ENCODE measurements at places on chromosomes 7 and 10.

GRCh38 chr10:29033311-29033940, 255.4 kb upstream of the LYZL1 start:
- H3K36me3 ChIP-seq: no peaks in the 10 kb centered on the region
- no peak for DNase-seq
- H3K27ac ChIP-seq: no peak overlapping the region

DNA sequence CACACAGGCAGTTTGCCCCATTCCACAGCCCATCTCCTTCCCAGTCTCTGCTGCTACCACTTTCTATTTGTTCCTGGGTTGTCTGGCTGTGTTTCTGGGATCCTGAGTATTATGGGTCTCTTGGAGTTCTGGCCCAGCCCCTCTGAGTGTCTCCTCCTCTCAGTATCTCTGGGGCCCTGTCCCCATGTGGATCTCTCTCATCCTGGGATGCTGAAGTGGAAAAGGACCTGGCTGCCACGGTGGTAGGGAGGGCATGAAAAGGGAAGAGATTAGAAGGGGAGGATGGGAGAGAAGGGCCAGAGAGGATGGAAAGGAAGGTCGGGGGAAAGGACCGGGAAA, 54.5 kb upstream of the LBX1 start:
- no peak for DNase-seq
- no peaks in the 10 kb centered on the region for H3K4me1 ChIP-seq
- peaks cover 3% of the 10 kb centered on the region for H3K27me3 ChIP-seq
- no peak overlapping the region for H3K27ac ChIP-seq
- no peaks in the 10 kb centered on the region for H3K36me3 ChIP-seq
- no peak overlapping the region for H3K4me3 ChIP-seq

DNA sequence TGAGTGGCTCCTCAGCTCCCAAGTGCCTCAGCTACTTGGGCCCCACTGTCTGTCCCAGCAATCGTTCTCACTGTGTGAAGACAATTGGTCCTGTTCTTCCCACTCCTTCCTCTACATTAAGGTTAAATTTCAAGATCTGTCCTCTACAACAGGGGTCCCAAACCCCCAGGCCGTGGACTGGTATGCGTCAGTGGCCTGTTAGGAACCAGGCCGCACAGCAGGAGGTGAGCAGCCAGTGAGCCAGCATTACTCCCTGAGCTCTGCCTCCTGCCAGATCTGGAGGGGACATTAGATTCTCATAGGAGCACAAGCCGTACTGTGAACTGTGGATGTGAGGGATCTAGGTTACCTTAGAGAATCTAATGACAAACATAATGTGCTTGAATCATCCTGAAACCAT, 376.9 kb upstream of the FZD8 start:
- no peaks in the 10 kb centered on the region for H3K27me3 ChIP-seq
- H3K36me3 ChIP-seq: no peaks in the 10 kb centered on the region
- H3K27ac ChIP-seq: no peak overlapping the region
- DNase-seq: no peak

GRCh38 chr7:87332321-87332720, 13.1 kb upstream of the CROT start:
- no peak overlapping the region for H3K27ac ChIP-seq
- no peak for DNase-seq
- H3K36me3 ChIP-seq: no peaks in the 10 kb centered on the region
- no peaks in the 10 kb centered on the region for H3K27me3 ChIP-seq
- H3K4me1 ChIP-seq: no peaks in the 10 kb centered on the region

GRCh38 chr7:50335795-50336754, 31.6 kb downstream of the IKZF1 start:
- H3K27me3 ChIP-seq: no peaks in the 10 kb centered on the region
- H3K4me1 ChIP-seq: no peaks in the 10 kb centered on the region
- H3K36me3 ChIP-seq: no peaks in the 10 kb centered on the region
- DNase-seq: no peak
- no peak overlapping the region for H3K27ac ChIP-seq

GRCh38 chr10:21927631-21928353, 75.7 kb downstream of the DNAJC1 start:
- no peak overlapping the region for H3K4me3 ChIP-seq
- H3K36me3 ChIP-seq: no peaks in the 10 kb centered on the region
- H3K27ac ChIP-seq: peak overlapping the region; percentile 59

DNA sequence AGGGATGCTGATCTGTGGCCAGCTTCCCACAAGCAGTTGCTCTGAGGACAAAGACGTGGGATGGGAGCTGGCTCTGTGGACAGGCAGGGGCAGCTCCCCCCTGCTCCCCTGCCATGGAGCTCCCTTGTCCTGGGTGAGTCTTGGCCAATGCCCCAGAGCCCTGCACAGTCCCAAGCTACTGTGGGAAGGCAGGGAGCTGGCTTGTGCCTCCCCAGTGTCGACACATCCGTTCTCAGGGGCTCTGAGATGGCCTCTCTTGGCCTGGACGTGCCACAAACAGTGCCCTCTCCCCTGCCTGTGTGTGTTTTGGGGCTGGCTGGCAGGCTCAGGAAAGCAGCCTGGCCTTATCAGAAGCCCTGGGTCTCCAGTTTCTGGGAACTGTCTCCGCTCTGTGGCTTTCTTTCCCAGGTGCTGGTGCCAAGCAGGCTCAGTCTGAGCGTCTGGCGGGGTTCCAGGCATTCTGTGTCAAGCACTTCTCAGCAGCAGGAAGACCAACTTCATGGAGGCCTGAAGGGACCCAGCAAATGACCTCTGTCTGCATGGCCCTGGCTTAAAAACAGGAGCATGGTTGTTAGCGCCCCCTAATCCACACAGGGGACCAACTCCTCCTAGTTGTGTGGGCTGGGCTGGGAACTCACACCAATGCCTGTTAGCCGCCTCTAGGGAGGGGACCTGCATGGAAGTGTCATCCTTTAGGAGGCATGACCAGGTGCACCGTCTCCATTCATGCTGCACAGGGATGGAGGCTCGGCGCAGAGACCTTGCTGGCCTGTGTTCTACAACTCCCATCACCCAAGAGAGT, 375.2 kb downstream of the RPS24 start:
- peaks cover 19% of the 10 kb centered on the region for H3K27me3 ChIP-seq
- H3K36me3 ChIP-seq: no peaks in the 10 kb centered on the region
- no peaks in the 10 kb centered on the region for H3K4me1 ChIP-seq
- no peak overlapping the region for H3K4me3 ChIP-seq
- H3K27ac ChIP-seq: no peak overlapping the region

GRCh38 chr10:125201108-125201524, 40.8 kb upstream of the CTBP2 start:
- no peak for DNase-seq
- no peaks in the 10 kb centered on the region for H3K27me3 ChIP-seq
- H3K4me3 ChIP-seq: no peak overlapping the region
- no peak overlapping the region for H3K27ac ChIP-seq
- H3K4me1 ChIP-seq: 0 out of 2 replicates have a peak, but pooled peaks cover 3% of the 10 kb centered on the region
- no peaks in the 10 kb centered on the region for H3K36me3 ChIP-seq

DNA sequence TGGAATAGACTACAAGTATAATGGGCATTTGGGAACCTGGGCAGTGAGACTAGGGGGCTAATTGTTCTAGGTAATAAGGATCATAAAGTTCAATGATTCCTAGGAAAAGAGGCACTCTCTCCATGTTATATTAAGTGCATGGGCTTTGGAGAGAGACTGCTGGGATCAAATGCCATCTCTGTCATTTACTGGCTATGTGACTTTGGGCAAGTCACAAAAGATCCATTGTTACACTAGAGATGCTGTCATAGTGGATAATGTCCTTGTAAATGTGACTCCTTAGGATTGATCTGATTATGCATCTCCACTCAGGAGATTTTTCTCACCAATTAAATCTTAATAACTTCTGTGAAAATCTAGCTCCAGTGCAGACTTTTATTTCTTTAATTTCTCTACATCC, 156.3 kb upstream of the CACNA2D1 start:
- no peaks in the 10 kb centered on the region for H3K4me1 ChIP-seq
- H3K36me3 ChIP-seq: no peaks in the 10 kb centered on the region
- no peak overlapping the region for H3K27ac ChIP-seq
- no peak overlapping the region for H3K4me3 ChIP-seq

DNA sequence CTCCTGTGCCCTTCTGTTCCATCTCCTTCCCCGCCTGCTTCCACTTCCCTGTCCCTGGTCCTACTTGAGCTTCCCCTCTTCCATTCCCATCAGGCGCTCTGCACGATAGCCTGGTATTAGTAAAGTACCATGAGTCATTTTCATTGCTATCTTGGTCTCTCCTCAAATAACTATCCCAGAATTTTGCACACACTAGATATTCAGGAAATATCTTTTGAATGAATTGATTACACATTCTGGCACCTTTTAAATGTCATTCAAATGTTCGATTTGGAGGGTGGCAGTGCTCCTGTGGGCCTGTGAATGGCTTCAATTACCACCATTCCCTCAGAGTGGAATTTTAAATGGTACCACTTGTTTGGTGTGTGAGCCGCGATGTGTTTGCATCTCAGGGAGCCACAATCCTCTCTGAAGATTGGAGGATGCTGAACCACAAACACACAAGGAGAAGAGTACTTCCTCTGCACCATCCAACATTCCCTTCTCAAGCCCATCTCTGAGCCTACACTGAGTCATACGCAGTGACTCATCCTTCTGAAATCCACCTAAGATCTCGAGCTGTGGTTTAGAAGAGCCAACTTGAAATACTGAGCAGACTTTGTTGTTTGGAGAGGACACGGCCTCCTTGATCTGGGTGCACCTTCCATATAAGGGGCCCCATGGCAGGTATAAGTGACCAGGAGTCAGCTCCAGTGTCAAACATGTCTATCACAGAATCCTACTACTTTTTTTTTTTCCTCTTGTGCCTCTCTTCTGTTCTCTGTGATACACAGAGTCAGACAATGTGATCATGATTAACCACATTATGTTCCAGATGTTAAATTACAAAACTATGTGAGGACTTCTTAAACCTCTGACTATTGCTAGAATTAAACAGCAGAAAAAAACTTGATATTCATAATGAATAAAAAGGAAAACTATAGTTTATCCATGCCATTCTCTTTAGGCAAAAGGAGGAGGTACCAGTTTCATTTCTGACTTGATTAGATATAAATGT, 81.9 kb downstream of the BMPER start:
- DNase-seq: peak; percentile 83
- H3K4me1 ChIP-seq: peaks cover 3% of the 10 kb centered on the region
- no peaks in the 10 kb centered on the region for H3K27me3 ChIP-seq
- no peak overlapping the region for H3K27ac ChIP-seq
- no peaks in the 10 kb centered on the region for H3K36me3 ChIP-seq

DNA sequence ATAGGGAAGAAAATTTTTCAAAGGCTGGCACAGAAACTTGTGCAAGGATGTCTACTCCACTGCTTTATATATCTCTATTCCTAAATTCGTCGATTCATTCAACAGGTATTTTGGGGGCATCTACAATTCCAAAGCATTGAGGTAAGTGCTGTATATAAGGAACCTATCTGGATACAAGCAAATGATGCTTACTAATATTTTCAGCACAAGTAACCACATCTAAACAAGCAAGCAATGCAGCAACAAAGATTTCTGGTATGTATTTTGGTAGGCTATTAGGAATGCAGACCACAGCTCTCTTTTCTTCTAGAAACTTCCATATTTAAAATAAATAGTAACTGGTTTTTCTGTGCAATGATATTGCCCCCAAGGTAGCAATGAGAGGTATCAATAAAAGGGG, 183.9 kb downstream of the SGMS1 start:
- no peak for DNase-seq
- no peak overlapping the region for H3K4me3 ChIP-seq

DNA sequence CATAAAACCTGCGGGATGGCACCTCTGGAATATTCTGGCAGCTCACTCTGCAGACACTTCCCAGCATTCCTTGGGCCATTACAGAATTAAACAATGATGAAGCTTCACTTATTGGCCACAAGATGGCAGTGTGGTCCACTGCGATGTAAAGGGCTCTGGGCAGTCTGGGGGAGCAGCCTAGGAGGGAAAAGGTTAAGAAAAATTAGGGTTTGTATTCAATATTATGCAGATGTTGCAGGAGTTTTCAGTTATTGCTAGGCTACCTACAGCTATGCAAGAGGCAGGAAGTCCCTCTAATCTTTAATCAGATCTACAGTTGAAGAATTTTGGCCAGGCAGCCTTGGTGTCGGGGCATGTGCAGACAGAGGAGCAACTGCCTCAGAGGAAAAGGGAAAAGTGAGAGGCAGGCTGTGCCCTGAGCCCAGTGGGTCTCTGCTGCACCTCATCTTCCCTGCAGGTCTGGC, 233.2 kb upstream of the PRSS1 start:
- no peak overlapping the region for H3K4me3 ChIP-seq
- no peaks in the 10 kb centered on the region for H3K4me1 ChIP-seq
- no peak overlapping the region for H3K27ac ChIP-seq
- H3K27me3 ChIP-seq: peaks cover 4% of the 10 kb centered on the region

All from Panc1 (cell line).